ENCODE measurements at places on chromosomes 1 and 21.

GRCh38 chr21:34730194-34730593, 61.4 kb downstream of the CLIC6 start:
- DNase-seq, result no peak

DNA sequence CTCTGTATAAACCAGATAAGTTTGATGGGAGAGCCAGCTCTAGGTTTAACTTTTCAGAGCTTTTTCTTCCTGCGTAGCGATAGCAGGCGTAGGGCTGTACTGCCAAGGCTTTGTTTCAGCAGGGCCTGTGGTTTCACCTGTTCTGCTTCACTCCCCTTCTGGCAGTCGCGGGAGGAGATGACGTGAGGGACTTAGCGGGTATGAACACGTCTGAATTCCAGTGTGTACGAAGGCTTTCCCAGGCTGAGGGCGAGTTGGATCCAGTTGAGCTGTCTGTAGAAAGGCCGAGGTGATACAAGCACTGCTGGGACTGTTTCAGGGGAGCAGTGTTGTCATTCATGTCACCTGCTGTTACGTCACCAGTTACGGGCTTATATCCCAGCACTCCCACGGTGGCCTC, 21.2 kb downstream of the PEX14 start:
- no peak for DNase-seq

GRCh38 chr1:109383087-109383779, 14.5 kb downstream of the SORT1 start:
- no peak for DNase-seq

- DNase-seq, result no peak
Observed at GRCh38 chr1:82052563-82052962, 251.8 kb downstream of the ADGRL2 start.

DNA sequence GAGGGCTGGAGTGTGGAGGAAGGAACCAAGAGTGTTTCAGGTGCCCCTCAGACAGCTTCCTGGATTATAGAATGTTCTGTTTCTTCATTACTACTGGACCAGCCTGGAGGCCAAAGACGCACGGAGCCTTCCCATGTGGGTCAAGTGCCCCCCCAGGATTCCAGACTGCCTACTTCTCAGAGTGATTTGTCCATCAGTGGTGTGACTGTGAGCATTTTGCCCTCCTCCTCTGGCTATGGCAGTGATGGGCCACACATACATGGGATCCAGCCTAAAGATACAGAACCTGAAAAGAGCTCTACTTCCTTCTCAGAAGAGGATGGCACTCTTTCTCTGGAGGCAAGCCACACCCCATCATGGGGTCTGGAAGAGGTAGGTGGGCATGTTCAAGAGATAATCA, 64.9 kb downstream of the MACF1 start:
- DNase-seq, result no peak

Measured in fibroblast of skin of scalp (primary cell).